Upper lobe of right lung (tissue), 1 donor: ENCODE measurements at places on chromosomes 5 and 9. TPM values are rescaled to one million over a fixed set of nuclear protein-coding genes. Genes with fewer than 3 reads are reported as not detected.
A peak's percentile ranks its signal among the peaks of the same experiment; 100 is the strongest.

- H3K4me1 ChIP-seq, result no peaks in the 10 kb centered on the region
- no peaks in the 10 kb centered on the region for H3K36me3 ChIP-seq
- no peak for DNase-seq
Observed at GRCh38 chr5:108953940-108954339, 206.2 kb downstream of the FER start.

DNA sequence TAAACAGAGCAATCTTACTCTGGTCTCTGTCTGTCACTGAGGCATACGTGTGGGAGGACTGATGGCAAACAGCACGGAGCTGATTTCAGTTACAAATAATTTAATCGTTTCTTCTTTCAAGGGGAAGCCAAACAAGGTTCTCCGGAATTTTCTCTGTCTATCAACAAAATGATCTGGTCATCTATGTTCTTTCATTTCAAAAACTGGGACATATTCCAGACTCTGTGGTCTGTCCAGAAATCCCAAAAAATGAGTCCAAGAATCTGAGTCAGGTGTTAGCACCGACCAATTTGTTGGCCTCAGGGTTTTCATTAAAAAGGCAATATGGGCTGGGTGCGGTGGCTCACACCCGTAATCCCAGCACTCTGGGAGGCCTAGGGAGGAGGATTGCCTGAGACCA, 69.9 kb upstream of the ZNF608 start:
- no peak overlapping the region for H3K4me3 ChIP-seq
- no peaks in the 10 kb centered on the region for H3K36me3 ChIP-seq
- H3K4me1 ChIP-seq, result no peaks in the 10 kb centered on the region
- no peak for DNase-seq
- no peak overlapping the region for H3K27ac ChIP-seq
- no peaks in the 10 kb centered on the region for H3K27me3 ChIP-seq

- H3K36me3 ChIP-seq, result no peaks in the 10 kb centered on the region
- DNase-seq, result no peak
Observed at GRCh38 chr9:4486176-4486575, 4.1 kb upstream of the SLC1A1 start.

DNA sequence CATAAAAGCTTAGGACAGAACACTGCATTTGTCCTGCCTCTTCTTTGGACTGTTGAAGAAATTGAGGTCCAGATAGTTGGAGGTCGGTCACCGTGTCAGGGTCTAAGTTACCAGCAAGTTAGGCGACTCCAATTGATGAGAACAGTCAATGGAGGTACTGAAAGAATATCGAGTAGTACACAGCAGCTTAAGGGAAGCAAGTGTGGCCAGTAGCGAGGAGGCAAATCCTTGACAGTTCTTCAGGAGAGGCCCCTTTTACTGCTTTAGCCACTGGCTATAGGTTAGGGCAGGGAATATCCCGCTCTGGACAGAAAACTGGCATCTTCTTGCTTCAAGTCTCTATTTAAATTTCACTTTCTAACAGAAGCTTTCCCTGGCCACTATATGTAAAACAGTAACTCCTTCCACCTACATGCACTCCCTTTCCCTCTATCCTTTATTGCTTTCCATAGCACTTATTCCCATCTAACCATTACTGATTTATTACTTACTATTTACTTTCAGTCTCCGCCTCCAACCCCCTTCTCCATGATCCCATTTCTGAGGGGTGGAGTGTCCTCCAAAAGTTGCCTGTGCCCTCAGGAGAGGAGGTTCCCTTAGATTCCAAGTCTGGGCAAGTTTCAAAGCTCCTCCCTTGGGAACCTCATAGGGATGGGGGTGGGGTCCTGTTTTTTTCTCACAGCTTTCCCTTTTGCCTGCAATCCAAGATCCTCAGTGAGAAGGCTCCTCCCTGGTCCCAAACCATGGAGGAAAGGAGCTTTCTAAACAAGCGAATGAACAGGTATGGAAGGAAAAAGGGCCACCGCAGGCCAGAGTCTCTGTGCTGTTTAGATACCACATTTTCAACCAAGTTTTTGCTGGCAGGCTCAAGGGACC, 4.1 kb upstream of the PRDM6 start:
- no peak for DNase-seq
- H3K36me3 ChIP-seq, result no peaks in the 10 kb centered on the region
- H3K27ac ChIP-seq, result no peak overlapping the region
- peaks cover 43% of the 10 kb centered on the region for H3K27me3 ChIP-seq
- H3K4me1 ChIP-seq, result peaks cover 20% of the 10 kb centered on the region
- H3K4me3 ChIP-seq, result no peak overlapping the region

- H3K4me1 ChIP-seq, result peaks cover 16% of the 10 kb centered on the region
- peak overlapping the region; percentile 51 for H3K27ac ChIP-seq
- no peak for DNase-seq
- no peaks in the 10 kb centered on the region for H3K36me3 ChIP-seq
Observed at GRCh38 chr5:15694696-15695214, 194.8 kb downstream of the FBXL7 start.

- DNase-seq, result no peak
- no peaks in the 10 kb centered on the region for H3K4me1 ChIP-seq
- no peaks in the 10 kb centered on the region for H3K27me3 ChIP-seq
- H3K4me3 ChIP-seq, result no peak overlapping the region
Observed at GRCh38 chr5:169101966-169102365, 199.0 kb downstream of the SLIT3 start.

GRCh38 chr5:152106571-152106970, 181.9 kb upstream of the GLRA1 start:
- H3K4me3 ChIP-seq, result no peak overlapping the region
- H3K36me3 ChIP-seq, result no peaks in the 10 kb centered on the region

The ERAP2 gene
- 26.9 TPM for total RNA-seq
